T-cell (primary cell): ENCODE measurements at places on chromosomes 16 and 17.

DNA sequence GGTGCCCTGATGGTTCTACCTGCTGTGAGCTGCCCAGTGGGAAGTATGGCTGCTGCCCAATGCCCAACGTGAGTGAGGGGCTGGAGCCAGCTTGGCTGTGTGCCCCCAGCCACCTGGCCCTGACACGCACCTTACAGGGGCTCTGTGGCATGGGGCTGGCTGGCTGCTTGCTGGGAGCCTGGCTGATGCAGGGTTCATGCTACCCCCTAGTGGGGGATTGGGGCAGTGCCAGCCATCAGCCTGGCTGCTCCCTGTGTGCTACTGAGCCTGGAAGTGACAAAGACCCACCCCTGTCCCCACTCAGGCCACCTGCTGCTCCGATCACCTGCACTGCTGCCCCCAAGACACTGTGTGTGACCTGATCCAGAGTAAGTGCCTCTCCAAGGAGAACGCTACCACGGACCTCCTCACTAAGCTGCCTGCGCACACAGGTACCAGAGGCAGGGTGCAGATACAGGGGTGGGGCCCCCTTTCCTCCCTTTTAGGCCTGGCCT, 5.7 kb downstream of the GRN start:
- DNase-seq: peak; percentile 57

- no peak for DNase-seq
Measured at GRCh38 chr17:66667090-66667489, 167.8 kb upstream of the CACNG5 start.

- DNase-seq: no peak
Measured at GRCh38 chr17:68238164-68238870, 9.5 kb upstream of the AMZ2 start.

DNA sequence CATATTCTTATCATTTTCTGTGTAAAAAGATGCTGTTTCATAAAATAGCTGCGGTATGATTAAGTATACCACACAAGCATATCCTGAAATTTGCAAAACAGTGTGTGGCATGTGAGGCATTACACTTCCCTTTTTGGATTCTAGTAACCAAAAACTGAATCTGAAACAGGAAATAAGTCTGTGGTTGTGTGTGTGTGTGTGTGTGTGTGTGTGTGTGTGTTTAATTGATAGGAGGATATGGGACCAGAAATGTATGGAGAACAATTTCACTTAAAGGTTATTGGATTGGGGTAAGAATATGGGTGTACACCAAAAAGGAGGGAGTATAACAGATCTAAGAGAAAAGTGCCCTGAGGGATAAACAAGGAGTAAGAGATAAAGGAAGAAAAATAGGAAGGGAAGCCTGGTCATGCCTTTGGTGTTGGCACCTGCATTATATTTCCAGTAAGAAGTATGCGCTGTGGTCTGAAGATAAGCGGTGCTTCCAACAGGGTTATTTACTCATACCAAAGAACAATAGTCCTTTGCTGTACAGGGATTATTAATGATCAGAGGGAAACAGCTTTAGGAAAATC, 4.0 kb downstream of the LYRM1 start:
- no peak for DNase-seq

DNA sequence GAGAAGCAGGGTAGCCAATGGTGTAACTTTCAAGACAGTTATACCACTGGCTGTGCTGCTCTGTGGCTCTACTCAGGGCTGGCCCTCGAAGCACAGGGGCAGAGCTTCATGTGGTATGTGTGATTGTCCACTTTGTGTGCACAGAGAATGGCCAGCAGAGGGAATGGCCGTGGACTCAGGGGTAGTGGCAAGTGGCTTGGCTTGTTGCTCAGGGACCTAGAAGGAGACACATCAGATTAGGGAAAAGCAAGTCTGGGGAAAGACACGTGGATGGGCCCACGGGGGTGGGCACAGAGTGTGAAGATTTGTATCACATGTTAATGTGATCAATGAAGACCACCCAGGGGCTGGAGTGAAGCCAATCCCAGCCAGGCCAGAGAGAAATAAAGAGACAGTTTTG, 20.0 kb upstream of the XYLT2 start:
- DNase-seq: no peak

GRCh38 chr16:48347980-48348379, 37.2 kb downstream of the SIAH1 start:
- DNase-seq: no peak

DNA sequence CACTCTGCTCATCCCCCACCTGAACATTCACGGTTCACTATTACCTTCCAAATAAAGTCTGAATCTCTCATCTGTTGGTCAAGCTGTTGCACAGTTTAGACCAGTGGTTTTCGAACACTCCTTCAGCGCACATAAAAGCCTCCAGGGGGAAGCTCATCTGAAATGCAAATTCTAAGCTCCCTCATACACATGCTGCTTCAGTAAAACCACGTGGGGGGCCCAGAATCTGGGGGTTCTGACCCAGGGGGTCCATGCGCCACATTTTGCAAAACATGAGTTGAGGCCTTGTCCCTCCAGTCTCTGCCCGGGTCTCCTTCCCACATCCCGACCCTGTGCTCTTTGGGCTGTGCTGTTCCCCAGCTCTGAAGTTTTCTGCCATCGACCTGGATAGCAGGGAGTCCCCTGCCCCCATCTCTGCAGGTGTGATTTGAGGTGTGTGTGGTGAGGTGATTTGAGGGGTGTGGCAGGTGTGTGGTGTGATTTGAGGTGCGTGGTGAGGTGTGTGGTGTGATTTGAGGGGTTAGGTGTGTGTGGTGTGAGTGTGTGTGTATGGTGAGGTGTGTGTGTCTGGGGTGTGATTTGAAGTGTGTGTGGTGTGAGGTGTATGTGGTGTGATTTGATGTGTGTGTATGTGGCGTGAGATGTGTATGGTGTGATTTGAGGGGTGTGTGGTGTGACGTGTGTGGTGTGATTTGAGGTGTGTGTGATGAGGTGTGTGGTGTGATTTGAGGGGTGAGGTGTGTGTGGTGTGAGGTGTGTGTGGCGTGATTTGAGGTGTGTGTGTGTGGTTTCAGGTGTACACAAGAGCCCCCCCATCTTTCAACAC, 4.8 kb upstream of the RAB37 start:
- no peak for DNase-seq

DNA sequence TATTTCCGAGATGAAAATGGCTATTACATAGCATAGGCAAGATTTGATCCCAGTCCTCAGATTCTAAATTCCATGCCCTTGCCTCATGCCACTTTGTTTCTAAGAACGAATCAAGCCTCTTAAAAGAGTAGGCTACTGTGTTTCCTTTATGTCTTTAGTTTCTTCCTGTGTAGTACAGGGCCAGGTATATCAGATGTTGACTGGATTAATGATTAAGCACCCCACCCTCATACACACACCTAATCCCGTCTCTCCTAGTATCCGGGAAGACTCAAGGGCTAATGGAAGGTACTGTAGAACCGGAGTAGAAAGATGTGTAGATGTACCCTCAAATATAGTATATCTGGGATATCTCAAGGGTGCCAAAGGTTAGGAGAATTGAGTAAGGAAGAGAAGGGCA, 6.7 kb downstream of the TOM1L1 start:
- DNase-seq: no peak

GRCh38 chr17:8060274-8060673, 21.4 kb downstream of the ALOX15B start:
- DNase-seq: no peak
